ENCODE measurements at places on chromosomes 2 and 18.

GRCh38 chr2:171287611-171288010 lies 126.9 kb upstream of the TLK1 start:
- no peak overlapping the region for H3K4me3 ChIP-seq
- H3K4me1 ChIP-seq, result no peaks in the 10 kb centered on the region

GRCh38 chr2:217886720-217887309 lies 116.0 kb downstream of the TNS1 start:
- peak; percentile 65 for DNase-seq
- H3K27ac ChIP-seq, result peak overlapping the region; percentile 78
- H3K36me3 ChIP-seq, result peaks cover 98% of the 10 kb centered on the region
- no peaks in the 10 kb centered on the region for H3K27me3 ChIP-seq

DNA sequence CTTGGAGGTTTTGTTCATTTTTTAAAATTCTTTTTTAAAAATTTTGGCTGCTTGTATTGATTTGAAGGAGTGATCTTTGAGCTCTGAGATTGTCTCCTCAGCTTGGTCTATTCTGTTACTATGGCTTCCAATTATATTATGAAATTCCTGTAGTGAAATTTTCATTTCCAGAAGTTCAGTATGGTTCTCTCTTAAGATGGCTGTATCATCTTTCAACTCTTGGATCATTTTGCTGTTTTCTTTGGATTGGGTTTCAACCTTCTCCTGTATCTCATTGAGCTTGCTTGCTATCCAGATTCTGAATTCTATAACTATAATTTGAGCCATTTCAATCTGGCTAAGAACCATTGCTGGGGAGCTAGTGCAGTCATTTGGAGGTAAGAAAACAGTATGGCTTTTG lies 270.8 kb upstream of the NT5C1B start:
- no peaks in the 10 kb centered on the region for H3K36me3 ChIP-seq
- no peak for DNase-seq
- no peak overlapping the region for H3K4me3 ChIP-seq
- no peak overlapping the region for H3K27ac ChIP-seq
- H3K27me3 ChIP-seq, result no peaks in the 10 kb centered on the region
- H3K4me1 ChIP-seq, result no peaks in the 10 kb centered on the region

DNA sequence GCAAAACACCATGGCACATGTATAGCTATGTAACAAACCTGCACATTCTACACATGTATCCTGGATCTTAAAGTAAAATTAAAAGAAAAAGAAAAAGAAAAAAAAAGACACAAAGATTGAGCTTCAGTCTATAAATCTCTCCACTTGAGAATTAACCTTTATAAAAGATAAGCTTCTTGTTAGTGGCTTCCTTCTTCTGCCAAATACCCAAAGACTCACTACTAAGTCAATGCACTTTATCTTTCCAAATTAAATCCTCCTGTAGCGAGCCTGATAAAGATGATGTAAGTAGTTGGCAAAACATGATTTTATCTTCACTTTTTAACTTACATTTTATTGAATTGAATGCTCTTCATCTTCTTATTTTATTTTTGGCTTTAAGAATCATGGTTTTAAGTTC lies 349.9 kb downstream of the TRIB2 start:
- no peak overlapping the region for H3K27ac ChIP-seq
- H3K4me3 ChIP-seq, result no peak overlapping the region
- no peaks in the 10 kb centered on the region for H3K36me3 ChIP-seq
- no peaks in the 10 kb centered on the region for H3K27me3 ChIP-seq

- H3K4me1 ChIP-seq, result peaks cover 48% of the 10 kb centered on the region
- no peak for DNase-seq
- H3K4me3 ChIP-seq, result no peak overlapping the region
- peak overlapping the region; percentile 72 for H3K27ac ChIP-seq
- no peaks in the 10 kb centered on the region for H3K27me3 ChIP-seq
- H3K36me3 ChIP-seq, result no peaks in the 10 kb centered on the region
Measured at GRCh38 chr2:85580206-85580605, 2.8 kb downstream of the VAMP8 start.

GRCh38 chr18:63788447-63789096 lies 13.4 kb downstream of the SERPINB7 start:
- H3K4me1 ChIP-seq, result no peaks in the 10 kb centered on the region
- no peak overlapping the region for H3K4me3 ChIP-seq
- no peak for DNase-seq
- H3K27ac ChIP-seq, result no peak overlapping the region
- no peaks in the 10 kb centered on the region for H3K36me3 ChIP-seq
- H3K27me3 ChIP-seq, result no peaks in the 10 kb centered on the region

GRCh38 chr18:35868915-35869314 lies 103.6 kb upstream of the RMP24 start:
- H3K27ac ChIP-seq, result no peak overlapping the region
- DNase-seq, result no peak
- no peaks in the 10 kb centered on the region for H3K36me3 ChIP-seq
- H3K27me3 ChIP-seq, result no peaks in the 10 kb centered on the region
- no peak overlapping the region for H3K4me3 ChIP-seq

GRCh38 chr18:48228841-48229240 lies 180.3 kb downstream of the ZBTB7C start:
- no peak for DNase-seq
- H3K4me3 ChIP-seq, result no peak overlapping the region
- no peaks in the 10 kb centered on the region for H3K27me3 ChIP-seq
- H3K4me1 ChIP-seq, result peaks cover 34% of the 10 kb centered on the region

- DNase-seq, result no peak
- H3K27me3 ChIP-seq, result no peaks in the 10 kb centered on the region
- no peak overlapping the region for H3K27ac ChIP-seq
- H3K4me3 ChIP-seq, result no peak overlapping the region
- no peaks in the 10 kb centered on the region for H3K36me3 ChIP-seq
Measured at GRCh38 chr2:210188755-210189154, 17.5 kb upstream of the KANSL1L start.

DNA sequence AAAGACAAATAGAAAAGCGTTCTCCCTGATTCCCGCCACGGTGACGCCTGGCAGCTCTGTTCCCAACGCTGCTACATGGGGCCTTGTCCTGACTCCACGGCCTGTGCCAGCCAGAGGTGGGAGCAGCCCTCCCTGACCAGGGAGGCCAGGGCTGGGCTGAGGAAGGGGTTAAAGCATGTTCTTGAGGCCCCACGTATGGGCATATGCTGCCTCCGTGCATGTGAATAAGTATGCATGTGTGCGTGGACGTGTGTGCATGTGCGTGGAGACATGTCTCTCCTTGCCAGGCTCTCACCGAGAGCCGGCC lies 1.6 kb upstream of the SNED1 start:
- H3K4me1 ChIP-seq, result peaks cover 72% of the 10 kb centered on the region
- H3K27ac ChIP-seq, result peak overlapping the region; percentile 89
- H3K36me3 ChIP-seq, result peaks cover 5% of the 10 kb centered on the region
- DNase-seq, result no peak
- H3K27me3 ChIP-seq, result no peaks in the 10 kb centered on the region

DNA sequence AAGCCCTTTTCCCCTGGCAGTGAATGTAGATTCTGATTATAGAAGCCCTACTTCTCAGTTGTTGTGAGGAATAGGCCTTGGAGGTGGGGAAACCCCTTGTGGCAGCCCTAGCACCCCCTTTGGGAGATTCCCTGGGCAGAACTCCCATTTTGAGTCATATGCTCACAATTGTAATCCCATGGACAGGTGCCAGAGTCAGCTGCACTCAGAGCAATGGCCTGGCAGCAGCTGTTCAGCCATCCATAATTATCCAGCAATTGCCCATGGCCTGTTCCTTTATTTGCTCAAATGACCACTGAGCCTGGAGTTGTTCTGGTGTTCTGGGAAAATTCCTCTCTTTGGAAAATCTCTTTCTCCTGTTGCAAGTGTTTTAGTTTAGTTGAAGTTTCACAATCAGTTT lies 71.7 kb downstream of the PTRHD1 start:
- no peaks in the 10 kb centered on the region for H3K27me3 ChIP-seq
- peaks cover 38% of the 10 kb centered on the region for H3K4me1 ChIP-seq
- peak overlapping the region; percentile 60 for H3K27ac ChIP-seq
- H3K4me3 ChIP-seq, result no peak overlapping the region
- peaks cover 22% of the 10 kb centered on the region for H3K36me3 ChIP-seq
- DNase-seq, result peak; percentile 67

GRCh38 chr18:60200558-60200957 lies 172.0 kb downstream of the MC4R start:
- no peaks in the 10 kb centered on the region for H3K27me3 ChIP-seq
- no peaks in the 10 kb centered on the region for H3K36me3 ChIP-seq
- no peaks in the 10 kb centered on the region for H3K4me1 ChIP-seq

DNA sequence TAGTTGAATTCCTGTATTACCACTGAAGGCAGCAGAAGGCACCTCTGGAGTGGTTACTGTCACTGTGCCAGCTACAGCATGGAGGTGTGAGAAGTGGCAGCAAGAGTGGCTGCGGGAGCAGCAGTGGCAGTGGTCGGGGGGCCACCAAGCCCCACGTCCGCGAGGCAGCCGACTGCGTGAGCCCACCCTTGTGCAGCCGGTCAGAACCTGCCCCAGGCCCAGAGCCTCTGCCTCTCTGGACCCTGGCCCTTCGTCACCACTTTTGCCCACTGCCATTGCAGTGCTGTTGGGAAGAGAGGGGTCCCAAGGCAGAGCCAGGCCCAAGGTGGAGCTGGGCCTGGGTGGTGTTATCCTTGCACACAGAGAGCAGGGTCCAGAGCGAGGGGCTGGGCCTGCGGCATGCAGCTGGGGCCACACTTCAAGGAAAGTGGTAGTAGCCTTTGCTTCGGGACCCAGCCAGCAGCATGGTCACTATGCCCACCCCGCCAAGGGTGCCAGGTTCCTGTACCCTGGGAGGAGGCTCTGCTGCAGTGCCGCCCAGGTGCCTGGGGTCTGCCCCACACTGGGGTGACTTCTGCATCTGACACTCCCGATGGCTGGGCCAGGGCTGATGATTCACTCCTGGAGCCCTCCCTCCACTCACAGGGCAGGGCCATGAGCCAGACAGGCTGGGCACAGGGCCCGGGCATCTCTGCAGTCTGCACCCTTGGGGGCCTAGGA lies 450.1 kb upstream of the LRATD1 start:
- no peaks in the 10 kb centered on the region for H3K4me1 ChIP-seq
- no peak for DNase-seq
- H3K36me3 ChIP-seq, result no peaks in the 10 kb centered on the region
- no peak overlapping the region for H3K27ac ChIP-seq
- no peak overlapping the region for H3K4me3 ChIP-seq
- H3K27me3 ChIP-seq, result no peaks in the 10 kb centered on the region

GRCh38 chr2:98482362-98482761 lies 37.7 kb downstream of the INPP4A start:
- peaks cover 84% of the 10 kb centered on the region for H3K4me1 ChIP-seq
- H3K27ac ChIP-seq, result no peak overlapping the region
- H3K27me3 ChIP-seq, result no peaks in the 10 kb centered on the region
- no peak for DNase-seq
- no peak overlapping the region for H3K4me3 ChIP-seq

GRCh38 chr18:45447355-45448265 lies 167.7 kb upstream of the SLC14A2 start:
- peaks cover 4% of the 10 kb centered on the region for H3K4me1 ChIP-seq
- no peak overlapping the region for H3K4me3 ChIP-seq
- no peak for DNase-seq

DNA sequence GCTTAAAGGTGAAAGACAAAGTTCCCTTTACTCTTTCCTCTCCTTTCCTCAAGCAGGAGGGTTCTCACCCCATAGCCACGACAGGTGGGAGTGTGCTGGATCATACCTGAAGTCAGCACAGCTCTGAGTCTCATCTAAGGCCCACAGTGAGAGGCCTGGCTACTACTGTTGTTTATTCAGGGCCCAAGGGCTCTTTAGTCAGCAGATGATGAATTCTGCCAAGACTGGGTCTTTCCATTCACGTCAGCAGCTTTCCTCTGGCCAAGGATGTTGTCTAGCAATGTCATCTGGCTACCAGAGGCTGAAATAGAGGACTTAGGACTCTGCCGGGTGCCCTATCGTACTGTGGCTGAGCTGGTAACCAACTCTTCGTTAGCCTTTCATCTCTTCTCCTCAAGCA lies 308.4 kb upstream of the THUMPD2 start:
- H3K27me3 ChIP-seq, result no peaks in the 10 kb centered on the region
- DNase-seq, result no peak
- peaks cover 18% of the 10 kb centered on the region for H3K4me1 ChIP-seq
- H3K36me3 ChIP-seq, result no peaks in the 10 kb centered on the region
- H3K4me3 ChIP-seq, result no peak overlapping the region

GRCh38 chr2:169397697-169398096 lies 35.4 kb upstream of the LRP2 start:
- H3K4me3 ChIP-seq, result no peak overlapping the region
- H3K4me1 ChIP-seq, result no peaks in the 10 kb centered on the region
- H3K27ac ChIP-seq, result no peak overlapping the region
- H3K27me3 ChIP-seq, result peaks cover 13% of the 10 kb centered on the region
- no peak for DNase-seq

DNA sequence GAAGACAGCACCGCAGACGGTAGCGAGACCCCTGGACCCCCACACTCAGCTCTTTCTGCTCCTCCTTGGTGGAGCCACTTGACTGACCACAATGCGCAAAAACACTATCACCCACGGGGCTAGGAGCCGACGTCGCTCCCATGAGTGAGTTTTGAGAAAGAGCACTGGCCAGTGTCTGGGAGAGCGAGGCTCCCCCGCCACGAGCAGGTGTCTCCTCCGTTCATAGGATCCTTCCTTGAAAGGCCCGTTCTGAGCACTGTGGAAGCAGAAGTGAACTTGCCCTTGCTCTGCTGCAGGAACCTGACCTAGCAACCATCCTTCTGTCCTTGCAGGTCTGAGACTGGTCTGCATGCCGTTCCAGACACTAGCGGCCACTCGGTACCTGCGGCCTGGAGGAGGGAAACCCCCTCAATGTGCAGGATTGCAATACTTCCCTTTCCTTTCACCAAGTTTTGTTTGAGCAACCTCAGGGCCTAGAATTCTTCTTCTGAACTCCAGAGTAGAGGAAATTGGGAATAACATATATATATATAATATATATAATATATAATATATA lies 12.9 kb upstream of the ZNF516 start:
- no peaks in the 10 kb centered on the region for H3K27me3 ChIP-seq
- no peaks in the 10 kb centered on the region for H3K4me1 ChIP-seq
- no peak for DNase-seq
- H3K4me3 ChIP-seq, result no peak overlapping the region
- no peak overlapping the region for H3K27ac ChIP-seq

DNA sequence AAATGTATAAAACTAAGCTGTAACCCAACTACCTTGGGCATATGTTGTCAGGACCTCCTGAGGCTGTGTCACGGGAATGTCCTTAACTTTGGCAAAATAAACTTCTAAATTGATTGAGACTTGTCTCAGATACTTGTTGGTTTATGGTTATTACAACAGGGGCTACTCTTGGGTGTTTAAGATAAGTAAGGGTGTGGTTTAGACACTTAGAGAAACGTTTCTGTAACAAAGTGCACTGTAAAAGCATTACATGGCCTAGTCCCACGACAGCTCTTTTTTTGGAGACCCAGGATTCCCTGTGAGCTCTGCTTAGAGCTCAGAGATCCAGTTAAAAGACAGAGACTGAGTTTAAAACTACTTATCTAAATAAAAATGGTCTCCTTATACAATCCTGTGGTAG lies 32.3 kb upstream of the LIPG start:
- no peaks in the 10 kb centered on the region for H3K4me1 ChIP-seq
- DNase-seq, result no peak
- H3K36me3 ChIP-seq, result no peaks in the 10 kb centered on the region
- no peak overlapping the region for H3K27ac ChIP-seq
- H3K27me3 ChIP-seq, result peaks cover 11% of the 10 kb centered on the region

- H3K4me3 ChIP-seq, result no peak overlapping the region
- DNase-seq, result no peak
- peaks cover 4% of the 10 kb centered on the region for H3K27me3 ChIP-seq
Measured at GRCh38 chr2:18368008-18368407, 192.4 kb downstream of the RDH14 start.

Measured in left ventricle myocardium inferior (tissue), 1 donor.